ENCODE measurements at places on chromosomes 3 and 15. TPM values are rescaled to one million over a fixed set of nuclear protein-coding genes. Genes with fewer than 3 reads are reported as not detected.

The ADGRG7 gene
- not detected for total RNA-seq

The C3orf80 gene
- not detected for total RNA-seq

The SEMA3F gene
- total RNA-seq, result 2.1 TPM

The CAMK1 gene
- total RNA-seq, result 23.0 TPM

The GOLGA8S gene
- total RNA-seq, result not detected

The PRTG gene
- total RNA-seq, result 4.7 TPM

The VGLL3 gene
- total RNA-seq, result 17.7 TPM

The RASL12 gene
- total RNA-seq, result 15.1 TPM

The CLDN1 gene
- 1.6 TPM for total RNA-seq

The ALDH1L1 gene
- 2.6 TPM for total RNA-seq

The WNT5A gene
- 8.9 TPM for total RNA-seq

The CLDN16 gene
- total RNA-seq, result under 0.01 TPM

The C3orf38 gene
- 24.0 TPM for total RNA-seq

The RYR3 gene
- total RNA-seq, result 50.6 TPM

The LIPH gene
- total RNA-seq, result under 0.01 TPM

The CPN2 gene
- total RNA-seq, result not detected

The GASK1A gene
- total RNA-seq, result 12.0 TPM

The CTXND1 gene
- total RNA-seq, result 0.52 TPM

The NANOGP8 gene
- total RNA-seq, result not detected

The OR5K2 gene
- total RNA-seq, result not detected

The GTPBP8 gene
- total RNA-seq, result 15.7 TPM

The FEZF2 gene
- total RNA-seq, result not detected

The UQCRC1 gene
- total RNA-seq, result 182 TPM

The SPSB4 gene
- 12.0 TPM for total RNA-seq

The GABRR3 gene
- not detected for total RNA-seq

The FRMD4B gene
- 21.4 TPM for total RNA-seq

The CAV3 gene
- total RNA-seq, result 222 TPM

The GOLGA8G gene
- total RNA-seq, result not detected

The TRIM71 gene
- 0.52 TPM for total RNA-seq

The STRIT1 gene
- 1.0 TPM for total RNA-seq

The C3orf62 gene
- 1.6 TPM for total RNA-seq

The RPS27L gene
- total RNA-seq, result 25.1 TPM

The FSIP1 gene
- 3.7 TPM for total RNA-seq

The TNNC1 gene
- total RNA-seq, result 461 TPM

The LRRC49 gene
- total RNA-seq, result 11.0 TPM

The CFAP161 gene
- total RNA-seq, result 5.7 TPM

The EFCC1 gene
- 1.0 TPM for total RNA-seq

The SLC2A2 gene
- not detected for total RNA-seq

The LARP6 gene
- total RNA-seq, result 7.3 TPM

The LRRC58 gene
- 14.1 TPM for total RNA-seq

The MUC20 gene
- total RNA-seq, result 1.0 TPM

The DISP2 gene
- under 0.01 TPM for total RNA-seq

The DAZL gene
- not detected for total RNA-seq

The ANKRD34C gene
- not detected for total RNA-seq

The AGBL1 gene
- total RNA-seq, result 31.3 TPM

The AADACL2 gene
- not detected for total RNA-seq

The CX3CR1 gene
- 3.1 TPM for total RNA-seq

The FRG2C gene
- total RNA-seq, result not detected

The C3orf18 gene
- 11.5 TPM for total RNA-seq

The CACNA1D gene
- total RNA-seq, result 5.7 TPM

The DUOXA2 gene
- total RNA-seq, result not detected

The MINAR1 gene
- 1.6 TPM for total RNA-seq

The SHC4 gene
- 2.1 TPM for total RNA-seq

The ZBTB47 gene
- 21.4 TPM for total RNA-seq

The RTP3 gene
- total RNA-seq, result under 0.01 TPM

The MAP1A gene
- total RNA-seq, result 19.3 TPM

The EIF4A2 gene
- 795 TPM for total RNA-seq

The ESYT3 gene
- total RNA-seq, result 14.1 TPM

Data from skeletal muscle tissue (tissue), 5 donors.